ENCODE measurements at places on chromosomes 7 and 10. TPM values are rescaled to one million over a fixed set of nuclear protein-coding genes. Genes with fewer than 3 reads are reported as not detected.

The VPS37D gene
- polyA plus RNA-seq = not detected

The FOXP2 gene
- not detected for polyA plus RNA-seq

The GRM3 gene
- polyA plus RNA-seq = not detected

The FAM25C gene
- polyA plus RNA-seq = not detected

The USP6NL gene
- 4.4 TPM for polyA plus RNA-seq

The ZKSCAN1 gene
- 10.7 TPM for polyA plus RNA-seq

The TLX1 gene
- not detected for polyA plus RNA-seq

The NKX1-2 gene
- polyA plus RNA-seq = not detected

The BEND7 gene
- polyA plus RNA-seq = not detected

The FBXO24 gene
- polyA plus RNA-seq = 1.2 TPM

The COL28A1 gene
- polyA plus RNA-seq = not detected

Data from CD14-positive monocyte (primary cell).